ENCODE measurements at places on chromosomes 5 and 9. TPM values are rescaled to one million over a fixed set of nuclear protein-coding genes. Genes with fewer than 3 reads are reported as not detected.

The SPAAR gene
- not detected for polyA plus RNA-seq

The LRRC70 gene
- 0.42 TPM for polyA plus RNA-seq

GRCh38 chr5:96978812-96979449 lies 43.1 kb downstream of the LNPEP start:
- no peak for DNase-seq

- DNase-seq, result no peak
Measured at GRCh38 chr5:1672396-1672795, 127.2 kb downstream of the MRPL36 start.

- DNase-seq, result no peak
Measured at GRCh38 chr5:164335837-164336236, 830.4 kb downstream of the MAT2B start.

DNA sequence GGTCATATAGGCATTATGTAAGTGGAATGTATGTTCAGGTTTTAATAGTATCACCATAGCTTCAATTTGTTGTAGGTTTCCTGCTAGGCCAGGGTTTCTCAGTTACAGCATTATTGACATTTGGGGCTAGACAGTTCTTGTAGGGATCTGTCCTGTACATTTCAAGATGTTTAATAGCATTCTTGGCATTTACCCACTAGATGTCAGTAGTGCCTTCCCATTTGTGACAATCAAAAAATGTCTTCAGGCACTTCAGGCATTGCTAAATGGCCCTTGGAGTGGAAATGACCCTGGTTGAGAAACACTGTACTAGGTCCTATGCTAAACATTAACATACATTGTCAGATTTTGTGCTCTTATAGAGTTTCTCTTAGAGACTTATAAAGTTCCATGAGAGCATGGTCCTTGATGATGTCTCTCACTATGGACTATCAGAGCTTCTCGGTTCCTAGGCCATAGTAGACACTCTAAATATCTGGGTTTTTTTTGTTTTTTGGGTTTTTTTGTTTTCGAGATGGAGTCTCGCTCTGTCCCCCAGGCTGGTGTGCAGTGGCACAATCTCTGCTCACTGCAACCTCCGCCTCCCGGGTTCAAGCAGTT lies 1.4 kb downstream of the KIF20A start:
- DNase-seq, result peak; percentile 48

The PCDHGA6 gene
- polyA plus RNA-seq, result not detected

The GZMA gene
- 63.5 TPM for polyA plus RNA-seq

GRCh38 chr5:142445266-142445665 lies 120.4 kb upstream of the SPRY4 start:
- no peak for DNase-seq

DNA sequence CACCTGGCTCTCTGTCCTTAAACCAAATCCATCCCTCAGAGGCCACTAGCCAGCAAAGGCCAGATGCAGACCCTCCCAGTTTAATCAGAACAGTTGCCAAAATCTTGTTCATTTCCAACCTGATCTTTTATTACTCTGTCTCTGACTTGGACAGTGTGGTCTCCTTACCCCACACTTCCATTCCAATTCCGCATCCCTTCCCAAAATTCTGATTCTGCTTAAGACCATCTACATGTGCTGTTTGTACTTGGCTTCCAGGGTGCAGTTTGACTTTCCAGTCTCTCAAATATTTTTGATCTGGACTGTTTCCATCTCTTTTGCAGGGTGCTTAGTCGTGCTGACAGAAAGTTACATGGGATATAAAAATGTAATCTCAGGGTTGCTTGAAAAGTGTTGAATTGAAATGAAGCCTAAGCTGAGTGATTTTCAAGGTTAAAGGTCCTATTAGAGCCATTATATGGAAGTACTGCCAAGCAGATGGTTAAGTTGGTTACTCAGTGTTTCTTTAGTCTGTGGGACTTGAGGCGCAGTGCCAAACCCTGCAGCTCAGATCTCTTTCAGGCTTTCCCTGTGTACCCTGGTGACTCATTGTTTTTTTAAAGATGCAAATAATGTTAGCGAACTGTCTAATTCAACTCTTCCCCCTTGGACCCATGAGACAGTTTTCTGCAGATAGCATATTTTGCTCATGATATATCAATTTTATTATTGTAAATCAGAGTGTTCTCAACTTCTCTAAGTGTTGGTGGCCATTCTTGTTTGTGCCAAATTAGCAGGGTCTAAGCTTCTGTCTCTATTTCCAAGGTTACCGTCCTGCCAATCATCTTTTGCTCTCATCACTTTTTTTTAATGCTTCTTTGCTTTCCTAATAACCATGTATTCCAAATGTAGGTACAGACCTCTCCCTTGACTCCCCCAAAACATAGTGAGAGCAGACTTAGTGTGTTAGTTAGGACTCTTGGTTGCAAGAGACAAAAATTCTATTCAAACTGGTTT lies 18.2 kb upstream of the DCP2 start:
- DNase-seq, result no peak

The DBH gene
- polyA plus RNA-seq, result not detected

DNA sequence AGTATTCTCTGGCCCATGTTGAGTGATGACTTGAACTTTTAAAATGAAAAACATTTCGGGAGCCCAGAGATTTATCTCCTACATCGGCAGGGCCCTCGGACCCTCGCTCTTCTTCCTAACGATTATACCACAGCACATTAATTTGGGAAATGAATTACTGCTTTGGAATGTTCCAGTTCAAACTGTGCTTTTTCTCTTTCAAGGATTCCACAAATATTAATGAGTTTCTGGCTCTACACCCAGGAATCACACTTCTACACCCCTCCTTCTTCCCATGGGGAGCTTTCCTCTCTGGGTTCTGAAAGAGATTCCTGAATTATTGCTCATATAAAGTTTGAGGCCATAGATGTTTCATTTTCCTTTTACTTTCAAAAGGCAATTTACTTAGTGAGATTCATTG lies 41.2 kb downstream of the NSG2 start:
- no peak for DNase-seq

GRCh38 chr5:55364537-55365055 lies 56.8 kb downstream of the MTREX start:
- no peak for DNase-seq

DNA sequence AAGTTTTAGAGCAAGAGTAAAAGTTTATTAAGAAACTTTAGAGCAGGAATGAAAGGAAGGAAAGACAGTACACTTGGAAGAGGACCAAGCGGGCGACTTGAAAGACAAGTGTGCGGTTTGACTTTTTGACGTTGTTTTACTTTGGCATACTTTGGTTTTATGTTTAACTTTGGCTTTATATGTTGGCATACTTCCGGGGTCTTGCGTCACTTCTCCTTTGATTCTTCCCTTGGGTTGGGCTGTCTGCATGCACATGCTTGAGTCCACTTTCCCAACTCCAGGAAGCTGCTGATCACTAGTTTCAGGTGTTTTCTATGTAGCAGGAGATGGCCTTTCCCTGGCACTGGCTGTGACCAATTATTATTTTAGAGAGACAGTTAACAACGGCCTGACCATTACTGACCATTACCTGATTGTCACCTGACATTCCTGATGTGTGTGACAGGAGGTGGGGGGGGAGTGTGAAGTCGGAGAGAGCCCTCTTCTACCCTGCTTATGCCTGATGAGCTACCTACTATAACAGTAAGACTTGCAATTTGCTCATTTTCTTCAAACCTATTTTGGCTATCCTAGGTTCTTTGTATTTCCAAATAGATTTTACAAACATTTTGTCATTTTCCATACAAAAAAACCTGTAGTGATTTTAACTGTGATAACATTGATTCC lies 45.5 kb downstream of the TNFSF8 start:
- DNase-seq, result no peak

DNA sequence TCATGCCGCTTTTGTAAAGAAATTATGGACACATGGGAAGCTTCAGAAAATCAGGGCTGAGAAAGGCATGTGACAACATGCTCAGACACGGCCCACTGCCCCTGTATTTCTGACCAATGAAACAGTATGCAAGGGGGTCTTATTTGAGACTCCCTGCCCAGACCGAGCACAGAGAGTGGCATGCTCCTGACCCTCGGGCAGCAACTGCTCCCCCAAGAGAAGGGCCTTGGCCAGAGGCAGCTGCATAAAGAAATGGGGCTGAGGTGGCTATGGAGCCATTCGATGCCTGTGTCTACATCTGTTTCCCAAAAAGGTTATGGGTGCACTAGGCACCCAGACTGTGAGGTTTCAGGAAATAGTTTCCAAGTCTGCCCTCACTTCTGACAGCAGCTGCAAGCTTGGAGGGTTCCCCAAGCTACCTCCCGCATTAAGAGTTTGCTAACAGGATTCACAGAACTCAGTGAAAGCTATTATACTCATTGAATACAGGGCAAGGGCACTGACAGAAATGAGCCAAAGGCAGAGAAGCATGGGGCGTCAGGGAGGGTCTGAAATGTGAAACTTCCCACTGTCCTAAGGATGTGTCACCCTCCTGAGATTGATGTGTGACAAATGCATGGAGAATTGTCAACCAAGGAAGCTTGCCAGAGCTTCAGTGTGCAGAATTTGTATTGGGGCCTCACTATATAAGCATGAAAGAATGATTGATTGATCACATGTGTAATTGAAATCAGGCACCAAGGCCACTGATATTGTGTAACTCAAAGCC lies 94.3 kb downstream of the DAP start:
- DNase-seq, result no peak

The PHYKPL gene
- polyA plus RNA-seq, result 42.2 TPM
